Head of caudate nucleus (tissue), 42 donors: ENCODE measurements at places on chromosomes 5 and 9.
A peak's percentile ranks its signal among the peaks of the same experiment; 100 is the strongest.

DNA sequence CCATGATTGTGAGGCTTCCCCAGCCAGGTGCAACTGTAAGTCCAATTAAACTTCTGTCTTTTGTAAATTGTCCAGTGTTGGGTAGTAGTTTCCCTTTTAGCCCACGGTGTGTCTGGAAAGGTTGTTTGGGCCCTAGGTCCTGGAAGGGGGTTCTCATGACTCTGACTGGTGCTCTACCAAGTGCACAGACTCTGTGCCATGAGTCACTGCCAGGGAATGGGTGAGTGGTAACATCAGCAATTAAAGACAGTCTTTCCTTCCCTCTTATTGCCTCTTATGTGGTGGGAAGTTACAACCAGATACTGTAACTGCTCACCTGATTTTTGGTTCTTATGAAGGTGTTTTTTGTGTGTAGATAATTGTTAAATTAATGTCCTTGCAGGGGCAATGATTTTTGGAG is 141.2 kb downstream of the PRDM9 start:
- no peak for DNase-seq

DNA sequence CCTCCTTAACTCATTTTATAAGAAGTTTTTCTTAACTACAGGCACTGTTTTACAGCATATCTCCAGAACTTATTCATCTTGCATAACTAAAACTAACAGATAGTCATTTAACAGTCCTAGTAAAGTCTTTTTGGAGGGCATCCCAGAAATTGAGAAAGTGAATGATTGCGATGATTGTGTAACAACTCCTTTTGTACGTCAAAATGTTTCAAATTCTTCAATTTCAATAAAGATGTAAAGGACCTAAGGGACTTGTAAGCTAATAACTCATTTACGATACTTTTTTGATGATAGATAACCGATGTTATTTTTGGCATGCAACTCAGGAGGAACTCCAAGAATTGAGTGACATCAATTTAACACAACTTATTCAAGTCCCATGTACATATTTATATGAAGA is 42.7 kb downstream of the SVEP1 start:
- no peak for DNase-seq

DNA sequence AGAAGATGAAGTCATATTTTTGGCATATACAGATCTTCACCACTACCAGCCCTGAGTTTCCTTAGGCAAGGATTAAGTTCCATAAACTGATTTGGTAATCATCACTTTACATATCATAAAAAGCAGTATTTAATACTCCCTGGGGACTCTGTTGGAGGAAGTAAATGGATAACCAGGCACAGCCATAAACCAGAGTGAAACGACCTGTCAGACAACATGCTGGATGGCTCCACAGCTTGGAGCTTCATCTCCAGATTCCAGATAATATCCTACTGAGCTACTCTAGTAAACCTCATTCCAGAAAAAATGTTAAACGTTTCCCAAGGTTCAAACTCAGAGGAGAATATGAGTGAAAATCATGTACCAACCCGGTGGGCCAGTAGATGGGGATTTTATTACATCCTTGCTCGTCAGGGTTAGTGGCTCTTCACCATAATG is 109.2 kb downstream of the BASP1 start:
- DNase-seq, result no peak

GRCh38 chr5:133240425-133241091 is 188.7 kb downstream of the HSPA4 start:
- DNase-seq, result peak; percentile 14

DNA sequence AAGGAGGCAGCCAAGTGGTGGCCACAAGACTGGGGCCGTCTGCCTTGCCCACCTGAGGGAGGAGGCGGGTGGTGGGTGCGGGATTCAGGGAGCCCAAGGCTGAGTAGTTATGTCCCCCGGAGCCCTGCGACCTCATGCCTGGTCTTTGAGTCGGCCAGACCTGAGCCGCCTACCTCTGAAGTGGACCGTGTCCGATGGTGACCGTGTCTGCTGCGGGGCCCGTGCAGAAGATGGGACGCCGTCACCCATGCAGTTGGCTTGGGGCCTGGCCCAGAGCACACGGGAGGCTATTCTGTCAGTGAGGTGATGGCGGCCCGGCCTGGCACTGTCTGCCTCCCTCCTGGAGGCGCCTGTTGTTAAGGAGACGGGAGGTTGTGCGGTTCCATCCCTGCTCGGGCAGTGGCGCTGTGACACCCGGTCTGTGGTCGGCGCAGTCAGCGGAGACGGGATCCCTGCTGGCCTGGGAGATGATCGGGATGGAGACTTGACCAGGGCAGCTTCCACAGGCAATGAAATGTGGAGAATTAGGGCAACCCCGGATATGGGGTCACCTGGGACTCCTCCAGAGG is 62.5 kb upstream of the FCN2 start:
- DNase-seq, result no peak

- DNase-seq, result no peak
These were observed 85.2 kb upstream of the SMIM23 start for GRCh38 chr5:171700318-171700912.

DNA sequence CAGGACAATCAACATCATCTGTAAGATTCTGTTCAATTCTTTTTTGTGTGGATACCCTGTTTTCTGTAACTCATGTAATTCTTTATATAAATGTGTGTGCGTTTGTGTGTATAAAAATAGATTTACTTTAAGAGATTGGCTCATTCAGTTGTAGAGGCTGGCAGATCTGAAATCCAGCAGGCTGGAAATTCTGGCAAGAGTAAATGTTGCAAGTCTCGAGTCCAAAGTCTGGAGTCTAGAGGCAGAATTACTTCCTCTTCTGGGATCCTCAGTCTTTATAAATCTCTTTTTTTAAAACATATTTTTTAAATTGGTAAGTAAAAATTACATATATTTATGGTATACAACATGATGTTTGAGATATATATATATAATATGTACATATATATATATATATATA is 202.1 kb upstream of the TMEM161B start:
- DNase-seq, result no peak

- no peak for DNase-seq
These were observed 77.6 kb upstream of the LMX1B start for GRCh38 chr9:126536131-126536530.

GRCh38 chr5:174725991-174726601 is 1.7 kb downstream of the MSX2 start:
- DNase-seq, result no peak

DNA sequence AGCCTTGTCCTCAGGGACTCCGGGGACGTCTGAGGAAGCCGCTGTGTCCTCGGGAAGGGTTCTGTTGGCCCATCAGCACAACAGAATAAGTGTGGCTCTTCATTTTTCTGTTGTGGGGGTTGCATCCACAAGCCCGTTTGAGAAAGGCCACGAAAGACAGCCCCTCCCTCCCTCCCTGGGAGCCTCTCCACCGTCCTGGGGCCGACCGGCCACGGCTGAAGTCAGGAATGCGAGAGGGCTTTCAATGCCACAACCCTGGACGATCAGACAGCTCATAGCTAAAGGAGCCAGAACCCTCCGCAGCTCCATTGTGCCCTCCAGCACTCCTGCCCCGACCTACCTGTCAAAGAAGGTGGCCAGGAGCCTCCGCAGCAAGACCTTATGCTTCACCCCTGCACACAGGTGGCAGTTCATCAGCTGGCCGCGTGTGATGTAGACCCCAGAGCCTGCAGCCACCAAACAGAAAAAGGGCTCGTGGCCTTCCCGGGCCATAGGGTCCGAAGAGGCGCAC is 52.4 kb upstream of the UBAC1 start:
- DNase-seq, result no peak

- no peak for DNase-seq
These were observed 230.9 kb downstream of the FAM114A2 start for GRCh38 chr5:153807801-153808200.

DNA sequence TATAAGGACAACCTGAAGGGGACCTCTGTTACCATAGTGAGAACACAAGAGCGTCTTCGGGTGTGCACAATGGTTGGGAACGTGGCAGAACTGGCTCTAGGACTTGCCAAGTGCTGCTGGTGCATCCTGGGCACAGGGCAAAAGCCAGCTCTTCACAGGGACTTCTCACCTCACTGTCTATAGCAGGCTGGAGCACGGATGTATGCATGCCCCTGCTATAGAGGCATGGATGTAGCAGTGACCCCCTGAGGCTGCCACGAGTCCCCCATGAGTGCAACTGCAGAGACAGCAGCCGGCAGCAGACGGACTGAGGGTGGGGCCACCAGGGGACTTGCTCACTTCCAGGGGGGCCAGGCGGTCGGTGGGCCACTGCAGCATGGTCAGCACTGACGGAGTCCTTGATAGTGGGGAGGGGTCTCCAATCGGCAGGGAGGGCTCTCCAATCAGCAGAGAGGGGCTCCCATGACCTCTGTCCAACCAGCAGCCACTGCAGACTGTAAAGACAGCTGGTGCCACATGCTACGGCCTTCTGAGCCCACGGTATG is 64.9 kb downstream of the SEMA4D start:
- no peak for DNase-seq

DNA sequence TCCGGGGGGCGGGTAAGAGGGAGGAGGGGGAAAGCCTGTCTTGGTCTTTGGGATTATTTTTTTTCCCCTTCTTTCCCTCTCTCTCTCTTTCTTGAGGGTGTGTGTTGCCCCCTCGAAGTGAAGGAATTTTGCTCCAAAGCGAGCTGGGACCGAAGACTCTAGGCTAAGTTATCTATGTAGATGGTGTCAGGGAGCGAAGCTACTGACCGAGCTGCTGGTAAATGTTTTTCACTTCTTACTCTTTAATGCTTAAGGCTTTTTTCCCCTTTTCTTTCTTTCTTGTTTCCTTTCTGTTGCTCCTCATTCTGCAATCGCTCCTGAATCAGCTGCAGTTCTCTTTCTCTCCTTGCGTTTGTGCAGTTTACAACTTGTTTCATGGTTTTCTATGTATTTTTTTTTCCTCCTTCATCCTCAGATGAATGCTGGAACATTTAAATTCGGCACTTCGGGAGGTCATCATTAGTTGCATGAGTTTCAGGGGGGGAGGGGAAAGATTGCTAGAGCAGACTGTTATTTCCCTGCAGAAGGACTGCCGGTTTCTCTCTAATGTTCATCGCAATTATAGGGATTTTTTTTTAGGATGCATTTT is 1312.0 kb upstream of the WWC1 start:
- no peak for DNase-seq

- DNase-seq, result no peak
These were observed 40.7 kb downstream of the ACOT12 start for GRCh38 chr5:81353189-81353588.

GRCh38 chr5:158872455-158872854 is 227.3 kb downstream of the EBF1 start:
- no peak for DNase-seq

- peak; percentile 70 for DNase-seq
These were observed 23.5 kb downstream of the SLC25A25 start for GRCh38 chr9:128091571-128091970.

DNA sequence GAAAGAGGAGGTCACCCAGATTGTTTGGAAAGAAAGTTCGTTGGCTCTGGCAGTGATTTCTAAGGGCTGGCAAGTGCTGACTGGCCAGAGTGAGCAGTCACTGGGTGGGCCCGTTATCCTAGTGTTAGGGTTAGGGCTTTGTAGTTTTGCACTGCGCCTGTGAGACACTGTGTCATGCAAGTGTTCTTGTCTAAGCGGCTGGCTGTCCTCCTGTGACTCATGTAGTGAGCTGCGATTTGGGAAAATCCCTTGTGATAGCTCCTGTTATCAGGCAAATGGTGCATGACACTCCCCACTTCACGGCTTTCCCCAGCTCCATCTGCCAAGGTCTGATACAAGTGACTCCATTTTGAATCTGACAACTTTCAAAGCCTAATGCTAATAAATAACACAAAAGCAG is 526.0 kb upstream of the ADAMTS16 start:
- DNase-seq, result no peak

- DNase-seq, result no peak
These were observed 55.9 kb downstream of the MAT2B start for GRCh38 chr5:163561339-163561738.

DNA sequence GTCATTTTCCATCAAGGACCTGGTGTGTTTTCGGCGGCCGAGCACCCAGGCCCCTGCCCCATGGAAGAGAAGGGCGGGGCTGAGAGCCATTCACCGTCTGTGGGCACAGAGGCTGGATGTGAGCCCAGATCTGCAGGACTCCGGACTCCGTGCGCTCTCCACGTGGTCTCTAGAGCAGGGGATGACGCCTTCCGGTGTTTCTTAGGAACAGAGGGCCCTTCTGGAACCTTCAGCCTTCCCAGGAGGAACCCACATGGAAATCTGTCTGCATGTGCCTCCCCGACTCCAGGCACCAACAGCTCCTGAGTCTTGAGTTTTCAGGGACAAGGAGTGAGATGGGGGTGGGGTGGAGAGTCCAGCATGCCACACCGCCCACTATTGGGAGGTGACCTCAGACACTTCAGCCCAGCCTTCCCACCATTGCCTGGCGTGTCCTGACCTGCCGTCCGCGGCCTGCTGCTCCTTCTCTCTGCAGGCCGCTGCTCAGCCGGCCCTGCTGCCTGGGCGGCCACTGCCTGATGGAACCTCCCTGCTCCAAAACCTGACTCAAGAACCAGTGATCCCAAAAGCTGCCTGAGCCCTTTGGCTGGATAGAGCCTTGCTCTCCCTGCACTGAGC is 2.4 kb upstream of the RXRA start:
- DNase-seq, result peak; percentile 80

- peak; percentile 34 for DNase-seq
These were observed 41.4 kb downstream of the BICD2 start for GRCh38 chr9:92723299-92723625.

- no peak for DNase-seq
These were observed 20.4 kb downstream of the HAVCR2 start for GRCh38 chr5:157088342-157088990.

DNA sequence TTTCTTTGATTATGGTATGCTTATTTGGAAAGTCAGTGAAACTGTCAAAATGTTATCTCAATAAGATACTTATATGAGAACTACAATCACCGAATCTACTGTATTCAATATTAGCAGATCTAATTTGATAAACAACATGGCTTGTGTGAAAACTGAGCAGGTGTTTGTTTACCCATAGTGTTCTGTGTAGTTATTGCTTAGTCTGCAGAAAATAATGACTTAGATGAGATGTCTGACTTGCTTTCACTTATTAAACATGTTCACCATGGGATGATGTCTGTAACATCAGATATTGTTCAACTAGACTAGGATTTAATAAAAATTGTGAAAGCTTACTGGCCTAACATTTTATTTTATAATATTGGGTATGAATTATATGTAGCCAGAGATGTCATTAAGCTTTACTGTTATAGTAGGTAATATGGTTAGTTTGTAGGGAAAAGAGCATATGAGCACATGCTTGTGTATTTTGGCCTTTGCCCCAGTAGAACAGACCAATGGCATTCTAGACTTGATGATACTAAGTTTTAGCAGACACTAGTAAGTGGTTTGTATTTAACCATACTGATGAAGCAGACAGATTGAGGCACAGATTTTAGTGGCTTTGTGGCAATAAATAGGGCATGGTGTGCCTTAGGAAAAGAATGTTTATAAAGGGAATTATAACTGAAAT is 16.4 kb downstream of the SUB1 start:
- DNase-seq, result no peak

DNA sequence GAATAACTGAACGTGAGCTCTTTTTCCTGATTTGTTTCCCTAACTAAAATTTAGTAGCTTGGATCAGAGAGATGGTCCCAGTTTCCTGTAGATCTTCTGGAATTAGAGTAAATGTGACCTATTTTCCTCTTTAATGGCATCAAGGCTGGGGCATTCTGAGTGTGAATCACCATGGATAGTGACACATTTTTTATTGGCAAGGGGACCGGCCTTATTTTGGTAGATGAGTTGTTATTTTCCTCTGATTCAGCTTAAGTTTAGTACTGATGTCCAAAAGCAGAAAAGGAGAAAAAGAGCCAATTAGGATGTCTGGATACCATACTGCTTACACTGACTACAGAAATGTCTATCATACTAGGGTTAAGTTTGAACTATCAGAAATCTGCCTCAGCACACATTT is 68.1 kb downstream of the RNF38 start:
- DNase-seq, result no peak
